Panc1 (cell line): ENCODE measurements at places on chromosomes 4 and X. TPM values are rescaled to one million over a fixed set of nuclear protein-coding genes. Genes with fewer than 3 reads are reported as not detected.

- H3K27ac ChIP-seq = no peak overlapping the region
- no peaks in the 10 kb centered on the region for H3K27me3 ChIP-seq
- no peak for DNase-seq
- H3K36me3 ChIP-seq = no peaks in the 10 kb centered on the region
- H3K4me1 ChIP-seq = no peaks in the 10 kb centered on the region
- H3K4me3 ChIP-seq = no peak overlapping the region
Measured at GRCh38 chr4:22869235-22869634, 176.5 kb downstream of the GBA3 start.

DNA sequence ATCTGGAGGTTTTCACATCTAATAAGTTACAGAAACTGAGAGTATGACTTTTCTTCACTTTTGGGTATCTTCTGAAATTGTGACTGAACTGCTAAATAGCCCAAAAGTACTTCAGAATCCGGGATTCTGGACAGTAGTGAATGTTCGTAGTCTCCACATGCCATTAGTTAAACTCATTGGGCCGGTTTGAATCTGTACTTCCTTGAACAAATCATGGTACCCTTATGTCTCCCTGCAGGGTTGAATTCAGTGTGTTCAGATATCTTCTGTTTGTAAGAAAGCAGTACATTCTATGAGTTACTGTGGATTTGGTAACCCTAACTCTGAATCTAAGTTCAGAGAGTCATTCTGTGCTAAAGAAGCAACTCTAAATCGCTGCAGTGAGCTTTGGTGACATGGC is 33.6 kb downstream of the FAM193A start:
- no peak overlapping the region for H3K27ac ChIP-seq
- no peaks in the 10 kb centered on the region for H3K4me1 ChIP-seq
- peaks cover 2% of the 10 kb centered on the region; the same call in 1 of the 2 replicates for H3K36me3 ChIP-seq
- H3K27me3 ChIP-seq = no peaks in the 10 kb centered on the region
- DNase-seq = no peak

DNA sequence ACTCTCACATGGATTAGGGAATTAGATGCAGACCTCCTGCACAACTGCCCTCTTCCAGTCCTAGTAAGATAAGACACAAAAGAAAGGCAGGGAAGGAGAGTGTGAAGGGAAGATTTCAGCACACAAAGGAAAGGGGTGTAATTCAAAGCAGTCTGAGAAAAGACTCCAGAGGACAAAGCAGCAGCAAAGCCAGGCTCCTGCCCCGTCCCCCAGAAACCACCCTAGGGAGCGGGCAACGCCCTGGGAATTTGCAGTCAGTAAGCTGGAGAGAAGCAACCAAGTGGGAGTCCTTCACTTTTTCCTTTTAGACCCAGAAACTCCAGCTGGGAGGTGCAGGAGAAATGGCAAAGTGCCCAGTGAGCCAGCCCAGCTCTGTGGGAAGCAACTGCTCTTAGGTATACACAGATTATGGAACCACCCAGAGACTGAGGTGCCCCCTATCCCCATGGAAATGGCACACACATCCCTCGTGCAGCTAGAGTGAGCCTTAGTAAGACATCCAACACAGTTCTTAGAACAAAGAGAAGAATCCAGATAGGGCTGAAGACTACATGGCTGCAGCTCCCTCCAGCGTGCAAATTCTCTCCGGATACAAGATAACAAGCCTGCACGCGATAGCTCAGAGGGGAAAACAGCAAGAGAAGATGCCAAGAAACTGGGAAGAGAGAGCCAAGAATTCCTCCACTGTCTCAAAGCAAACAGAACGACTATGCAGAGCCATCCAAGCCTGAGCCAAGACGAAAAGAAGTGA is 26.5 kb upstream of the IRAK1 start:
- H3K4me1 ChIP-seq = peaks cover 29% of the 10 kb centered on the region
- H3K27me3 ChIP-seq = no peaks in the 10 kb centered on the region
- peak overlapping the region; percentile 71 for H3K27ac ChIP-seq
- no peak overlapping the region for H3K4me3 ChIP-seq
- H3K36me3 ChIP-seq = peaks cover 2% of the 10 kb centered on the region; the same call in 1 of the 2 replicates

DNA sequence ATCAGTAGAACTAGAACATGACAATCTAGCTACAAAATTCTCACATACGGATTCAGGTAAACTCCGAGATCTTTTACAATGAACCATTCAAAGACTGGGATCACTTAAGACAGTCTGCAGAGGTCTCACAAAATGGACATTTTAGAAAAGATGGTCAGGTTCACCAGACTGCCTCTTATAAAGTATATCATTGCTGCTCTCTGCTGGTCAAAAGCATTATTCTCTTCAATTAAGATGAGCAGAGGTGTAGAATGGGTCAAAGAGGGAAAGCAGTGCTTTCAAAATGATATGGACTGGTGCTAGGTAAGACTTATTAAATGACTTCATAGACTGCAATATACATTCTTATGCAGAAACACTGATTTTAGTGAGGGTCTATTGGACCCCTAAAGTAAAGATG is 434.7 kb downstream of the PACRGL start:
- DNase-seq = no peak
- no peak overlapping the region for H3K27ac ChIP-seq
- no peaks in the 10 kb centered on the region for H3K36me3 ChIP-seq
- H3K27me3 ChIP-seq = no peaks in the 10 kb centered on the region
- no peak overlapping the region for H3K4me3 ChIP-seq
- H3K4me1 ChIP-seq = no peaks in the 10 kb centered on the region

DNA sequence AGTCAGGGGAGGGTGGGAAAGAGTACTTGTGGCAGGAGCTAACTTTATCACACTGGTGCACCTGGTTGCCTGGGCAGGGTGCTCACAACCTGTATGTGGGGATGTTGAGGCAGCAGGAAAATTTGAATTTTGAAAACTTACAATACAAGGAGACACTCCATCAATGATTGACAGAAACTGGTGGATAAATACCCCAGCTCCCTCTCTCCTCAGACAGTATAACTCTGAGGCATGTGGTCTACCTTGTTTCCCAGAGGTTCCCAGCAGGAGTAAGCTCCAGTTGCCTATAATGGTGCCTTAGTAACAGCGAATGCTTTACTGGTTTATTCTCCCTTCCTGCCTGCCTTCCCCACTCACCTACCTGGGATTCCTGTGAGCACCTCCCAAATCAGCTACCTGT is 111.7 kb upstream of the PRPS2 start:
- H3K4me1 ChIP-seq = no peaks in the 10 kb centered on the region
- H3K4me3 ChIP-seq = no peak overlapping the region
- no peaks in the 10 kb centered on the region for H3K27me3 ChIP-seq

GRCh38 chr4:79673377-79673776 is 265.3 kb upstream of the GK2 start:
- H3K27me3 ChIP-seq = no peaks in the 10 kb centered on the region
- no peaks in the 10 kb centered on the region for H3K36me3 ChIP-seq
- no peak overlapping the region for H3K27ac ChIP-seq
- DNase-seq = no peak

GRCh38 chr4:103719105-103719829 is 518 bp downstream of the TACR3 start:
- no peak for DNase-seq
- H3K27ac ChIP-seq = no peak overlapping the region
- no peaks in the 10 kb centered on the region for H3K4me1 ChIP-seq
- H3K27me3 ChIP-seq = no peaks in the 10 kb centered on the region
- H3K4me3 ChIP-seq = peak overlapping the region; percentile 41

- no peaks in the 10 kb centered on the region for H3K27me3 ChIP-seq
- no peak overlapping the region for H3K27ac ChIP-seq
- no peak for DNase-seq
- H3K36me3 ChIP-seq = no peaks in the 10 kb centered on the region
Measured at GRCh38 chr4:41156574-41156973, 57.8 kb downstream of the APBB2 start.

- no peaks in the 10 kb centered on the region for H3K4me1 ChIP-seq
- H3K27me3 ChIP-seq = no peaks in the 10 kb centered on the region
- DNase-seq = no peak
- no peaks in the 10 kb centered on the region for H3K36me3 ChIP-seq
Measured at GRCh38 chr4:28558895-28559294, 1698.3 kb downstream of the STIM2 start.

- H3K27me3 ChIP-seq = no peaks in the 10 kb centered on the region
- no peaks in the 10 kb centered on the region for H3K36me3 ChIP-seq
- no peak for DNase-seq
- no peak overlapping the region for H3K27ac ChIP-seq
Measured at GRCh38 chr4:104393655-104394324, 100.9 kb downstream of the CXXC4 start.

DNA sequence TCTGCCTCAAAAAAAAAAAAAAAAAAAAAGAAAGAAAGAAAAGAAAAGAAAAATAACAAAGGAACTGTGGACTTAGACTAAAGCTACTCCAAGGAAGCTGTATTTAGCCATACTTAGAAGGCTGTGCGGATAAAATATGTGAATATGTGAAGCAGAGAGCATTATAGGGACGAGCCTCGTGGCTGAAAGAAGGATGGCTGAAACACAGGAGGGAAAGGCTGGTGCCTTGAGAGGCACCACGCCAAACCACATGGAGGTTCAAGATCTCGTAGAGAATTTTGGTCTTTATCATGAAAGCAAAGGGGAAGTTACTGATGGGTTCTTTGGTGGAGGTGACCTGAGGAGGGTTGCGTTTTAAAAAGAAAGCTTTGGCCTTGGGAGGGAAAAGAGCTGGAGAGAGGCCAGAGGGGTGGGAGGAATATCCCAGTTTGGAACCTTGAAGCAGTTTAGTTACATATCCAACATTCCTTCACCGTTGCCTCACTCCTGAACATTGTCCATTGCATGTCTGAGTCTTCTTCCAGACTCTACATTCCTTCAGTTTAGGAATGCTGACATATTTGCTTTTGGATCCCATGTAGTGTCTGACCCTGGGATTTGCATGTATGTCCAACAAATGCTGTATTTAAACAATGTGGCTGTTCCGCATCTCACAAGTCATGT is 82.5 kb downstream of the CPE start:
- H3K27ac ChIP-seq = no peak overlapping the region
- no peak for DNase-seq
- H3K4me3 ChIP-seq = no peak overlapping the region
- no peaks in the 10 kb centered on the region for H3K4me1 ChIP-seq
- H3K36me3 ChIP-seq = no peaks in the 10 kb centered on the region; the same call in 1 of the 2 replicates

GRCh38 chr4:7539659-7540058 is 104.9 kb upstream of the PSAPL1 start:
- no peaks in the 10 kb centered on the region for H3K27me3 ChIP-seq
- no peaks in the 10 kb centered on the region for H3K4me1 ChIP-seq
- H3K36me3 ChIP-seq = no peaks in the 10 kb centered on the region
- H3K27ac ChIP-seq = no peak overlapping the region

The PSAPL1 gene
- not detected for total RNA-seq
